AG10803 (cell line): ENCODE measurements at places on chromosomes 7 and 10.

DNA sequence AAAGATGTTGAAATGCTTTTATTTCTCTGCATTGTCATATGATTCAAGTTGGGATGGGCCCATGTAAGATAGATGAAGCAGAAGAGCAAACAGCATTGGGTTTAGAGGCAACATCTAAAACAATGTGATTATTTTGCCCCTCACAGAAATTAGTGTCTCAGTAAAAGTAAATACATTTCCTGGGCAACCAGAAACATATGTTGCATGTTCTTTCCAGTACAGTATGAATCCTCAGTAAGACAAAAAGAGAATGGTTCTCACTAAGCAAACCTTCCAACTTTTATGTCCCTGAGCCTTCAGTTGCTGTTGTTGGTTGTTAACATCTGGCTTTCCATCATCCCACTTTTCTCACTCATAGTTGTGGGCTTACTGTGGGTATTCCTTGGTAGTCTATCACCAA, 222.5 kb upstream of the PRPS1L1 start:
- DNase-seq: no peak

DNA sequence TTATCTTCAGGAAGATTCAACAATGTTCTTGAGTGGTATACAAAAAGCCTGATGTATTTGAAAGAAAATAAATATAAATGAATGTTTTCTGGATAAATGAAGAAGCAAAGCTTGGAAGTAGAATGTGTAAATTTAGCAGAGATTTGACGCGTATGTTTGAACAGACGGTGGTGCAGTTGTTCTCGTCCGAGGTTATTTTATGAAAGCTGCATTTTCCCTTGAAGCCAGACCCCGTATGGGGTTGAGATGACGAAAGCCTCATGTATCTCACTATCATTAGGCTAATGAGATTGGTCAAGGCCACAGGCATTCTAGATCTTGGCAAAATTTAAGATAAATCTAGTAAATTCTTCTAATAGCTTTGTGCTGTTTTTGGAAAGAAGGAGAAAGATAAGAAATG, 195.2 kb downstream of the NXPH1 start:
- no peak for DNase-seq

GRCh38 chr7:131045526-131045925, 282.1 kb upstream of the MKLN1 start:
- no peak for DNase-seq

DNA sequence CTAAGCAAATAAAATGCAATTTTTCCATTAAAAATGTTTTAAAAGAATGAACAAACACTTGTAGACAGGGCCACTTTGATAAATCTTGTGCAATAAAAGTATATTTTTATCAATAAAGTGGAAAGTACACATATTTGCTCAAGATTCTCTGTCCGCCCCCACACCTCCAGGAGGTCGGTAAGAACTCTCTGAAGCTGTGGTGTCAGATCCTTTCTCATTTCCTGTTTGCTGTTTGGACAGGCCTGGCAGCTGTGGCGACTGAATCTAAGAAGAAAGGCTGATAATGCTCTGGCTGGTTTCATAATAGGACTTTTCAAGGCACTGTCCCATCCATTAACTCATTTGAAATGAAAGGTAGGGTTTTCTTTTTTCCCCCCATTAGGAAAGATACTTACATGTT, 15.3 kb upstream of the ASB4 start:
- no peak for DNase-seq

GRCh38 chr10:99850767-99851340, 68.4 kb downstream of the ABCC2 start:
- DNase-seq: no peak

- DNase-seq: no peak
These were observed 38.8 kb downstream of the CDHR3 start for GRCh38 chr7:106001886-106002285.

GRCh38 chr10:76645341-76645740, 992.3 kb downstream of the KCNMA1 start:
- DNase-seq: no peak
